ENCODE measurements at places on chromosomes 2 and 18.
A peak's percentile ranks its signal among the peaks of the same experiment; 100 is the strongest.

- DNase-seq = no peak
Measured at GRCh38 chr18:1047406-1047805, 142.7 kb downstream of the ADCYAP1 start.

DNA sequence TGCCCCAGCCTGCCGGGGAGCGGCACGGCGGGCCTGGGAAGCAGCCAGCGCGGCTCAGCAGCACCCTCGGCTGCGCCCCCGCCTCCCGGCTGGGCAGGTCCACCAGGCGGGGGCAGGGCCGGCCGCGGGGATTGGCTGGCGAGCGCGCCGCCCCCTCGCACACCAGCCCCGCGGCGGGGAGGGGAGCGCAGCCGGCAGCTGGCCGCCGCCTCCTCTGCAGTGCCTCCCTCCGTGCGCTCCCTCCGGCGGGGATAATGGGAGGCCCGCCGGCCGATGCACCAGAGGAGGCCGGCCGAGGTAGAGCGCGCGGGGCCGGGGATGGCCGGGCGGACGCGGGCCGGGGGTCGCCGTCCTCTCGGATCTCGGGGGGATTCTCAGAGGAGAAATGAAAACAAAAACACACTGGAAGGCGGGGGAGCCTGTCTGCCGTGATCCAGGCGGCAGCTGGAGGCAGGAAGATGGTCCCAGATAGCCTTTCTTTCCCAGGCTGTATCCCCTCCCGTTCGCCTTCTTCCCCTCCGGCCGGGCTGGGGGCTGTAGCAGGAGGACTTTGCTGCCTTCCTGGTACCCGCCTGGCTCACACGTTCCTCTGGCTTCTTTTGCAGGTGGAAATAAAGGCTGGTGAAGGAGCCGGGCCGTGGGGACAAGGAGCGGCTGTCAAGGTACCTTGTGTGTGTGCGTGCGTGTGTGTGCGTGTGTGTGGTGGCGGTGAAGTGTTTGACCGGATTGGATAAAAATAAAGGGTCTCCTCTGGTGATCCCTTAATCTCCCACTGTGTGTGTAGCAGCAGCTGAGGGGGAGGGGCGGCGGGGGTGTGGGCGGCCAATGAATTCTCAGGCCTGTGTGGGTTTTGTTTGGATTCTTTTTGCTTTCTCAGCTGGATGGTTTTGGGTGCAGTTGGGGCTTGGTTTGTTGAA lies 18.1 kb downstream of the TET3 start:
- DNase-seq = peak; percentile 97

DNA sequence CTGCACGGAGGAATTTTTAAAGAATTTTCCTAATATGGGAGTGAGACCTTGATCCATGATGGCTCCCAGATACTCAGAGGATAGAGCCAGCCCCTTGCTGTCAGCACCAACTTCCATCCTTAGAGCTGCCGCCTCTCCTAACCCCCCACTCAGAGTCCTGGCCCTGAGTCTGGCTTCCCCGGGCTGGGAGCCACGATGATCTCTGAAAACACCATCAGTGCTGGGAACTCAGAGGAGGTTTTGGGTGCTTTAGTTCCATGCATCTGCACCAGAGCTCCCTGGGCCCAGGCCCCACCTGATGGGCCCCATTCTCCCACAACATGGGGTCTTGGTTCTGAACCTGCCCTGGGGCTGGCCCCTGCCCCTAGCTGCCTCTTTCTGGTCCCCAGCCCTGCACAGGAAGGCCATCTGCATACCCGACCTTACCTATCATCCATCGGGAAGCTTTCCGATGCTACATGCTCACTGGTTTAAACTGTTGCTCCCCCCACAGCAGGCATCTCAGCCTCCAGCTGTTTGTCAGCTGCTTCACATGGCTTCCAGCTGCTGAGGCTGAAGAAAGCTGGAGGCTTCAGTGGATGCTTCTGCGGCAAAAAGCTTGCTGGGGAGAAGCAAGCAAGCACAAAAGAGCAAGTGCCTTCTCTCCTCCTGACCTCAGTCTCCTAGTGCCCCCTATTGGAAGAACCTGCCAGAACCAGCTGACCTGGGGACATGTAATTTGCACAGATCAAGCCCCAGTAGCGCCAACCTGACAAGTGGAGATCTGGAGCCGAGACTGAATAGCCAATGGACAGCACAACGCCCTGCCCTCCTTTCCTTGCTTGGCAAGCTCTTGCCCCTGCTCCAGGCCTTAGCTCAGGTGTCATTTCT lies 24.2 kb upstream of the RHOB start:
- peak; percentile 49 for DNase-seq

GRCh38 chr18:76380791-76381405 lies 114.1 kb downstream of the ZNF516 start:
- peak; percentile 90 for DNase-seq

GRCh38 chr2:143176606-143177005 lies 47.4 kb downstream of the ARHGAP15 start:
- DNase-seq = no peak

GRCh38 chr2:238425979-238426567 lies 654 bp upstream of the ASB1 start:
- peak; percentile 64 for DNase-seq

DNA sequence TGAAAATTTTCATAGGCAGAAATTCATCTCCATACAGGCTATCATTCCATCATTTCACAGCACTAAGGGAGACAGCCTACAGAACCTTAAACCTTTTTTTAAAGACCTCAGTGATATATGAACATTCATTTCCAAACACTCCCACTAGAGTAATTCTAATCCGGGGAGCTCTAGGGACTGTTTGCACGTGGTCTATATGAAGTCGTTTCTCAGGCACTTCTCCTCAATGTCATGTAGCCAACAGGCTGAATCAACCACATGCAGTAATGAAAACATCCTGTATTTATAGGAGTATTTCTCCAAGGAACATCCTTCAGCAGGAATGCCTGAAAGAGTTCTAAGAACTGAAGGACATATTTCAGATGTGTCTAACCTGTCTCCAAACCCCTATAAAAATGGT lies 97.3 kb upstream of the CREB1 start:
- DNase-seq = no peak

DNA sequence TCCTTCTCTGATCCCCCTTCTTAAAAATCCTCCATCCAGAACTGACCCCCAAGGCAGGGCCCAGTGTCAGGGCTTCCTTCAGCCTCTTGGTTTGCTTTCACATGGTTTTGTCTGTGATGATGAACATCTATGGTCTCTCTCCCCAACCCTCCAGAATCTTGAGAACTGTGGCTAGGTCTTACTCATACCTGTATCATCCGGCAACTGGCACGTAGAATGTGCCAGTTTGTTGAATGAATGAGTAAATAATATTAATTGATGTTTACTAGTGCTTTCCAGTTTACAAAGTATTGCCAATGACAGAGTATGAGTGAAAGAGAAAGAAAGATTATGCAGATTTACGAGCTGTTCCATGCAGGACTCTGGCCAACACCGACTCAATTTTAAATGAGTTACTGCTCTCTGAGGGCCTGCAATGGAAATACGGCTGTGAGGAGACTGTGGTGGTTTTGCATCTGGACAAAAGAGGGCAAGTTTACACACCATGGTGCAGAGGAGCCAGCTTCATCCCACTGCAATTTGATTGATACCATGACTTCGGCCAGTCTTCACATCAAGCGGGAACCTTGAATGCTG lies 29.9 kb upstream of the TRIB2 start:
- DNase-seq = no peak

GRCh38 chr18:67586101-67586500 lies 69.6 kb upstream of the DSEL start:
- DNase-seq = no peak

- DNase-seq = no peak
Measured at GRCh38 chr2:36413218-36413617, 57.6 kb downstream of the CRIM1 start.

DNA sequence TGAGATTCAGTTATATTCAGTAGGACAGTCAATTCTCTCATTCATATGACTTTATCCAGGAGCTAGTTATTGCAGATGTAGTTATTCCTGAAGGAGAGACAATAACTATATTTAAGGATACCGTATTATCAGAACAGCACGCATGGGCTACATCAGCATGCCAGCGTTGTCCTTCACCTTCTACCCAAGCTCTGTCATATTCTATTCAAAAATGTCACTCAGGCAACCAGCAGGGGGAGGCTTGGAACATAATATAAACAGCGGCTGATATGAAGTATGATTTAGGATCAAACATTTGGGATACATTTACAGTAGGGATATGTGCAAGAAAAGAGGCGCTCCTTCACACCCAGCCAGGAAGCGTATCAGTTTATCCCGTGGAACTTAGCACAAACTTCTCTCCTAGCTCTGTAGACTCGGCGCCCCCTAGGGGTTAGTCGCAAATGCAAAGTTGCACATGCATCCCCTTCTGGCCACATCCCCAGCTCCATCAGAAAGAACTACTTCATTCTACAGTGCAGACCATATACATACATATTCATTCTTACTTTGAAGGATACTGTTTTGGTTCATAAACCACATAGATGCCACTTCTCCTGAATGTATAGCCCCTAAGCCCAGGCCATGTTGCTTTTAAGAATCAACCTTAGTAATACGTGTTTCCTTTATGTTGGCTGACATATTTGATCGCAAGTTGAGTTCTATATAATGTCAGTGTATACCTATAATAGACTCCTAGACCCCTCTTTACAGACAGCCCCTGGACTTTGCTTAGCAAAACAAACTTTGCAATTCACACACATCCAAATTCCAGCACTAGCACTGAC lies 759.4 kb downstream of the ADCYAP1 start:
- DNase-seq = peak; percentile 47

GRCh38 chr2:62797107-62797506 lies 91.6 kb downstream of the EHBP1 start:
- DNase-seq = no peak

DNA sequence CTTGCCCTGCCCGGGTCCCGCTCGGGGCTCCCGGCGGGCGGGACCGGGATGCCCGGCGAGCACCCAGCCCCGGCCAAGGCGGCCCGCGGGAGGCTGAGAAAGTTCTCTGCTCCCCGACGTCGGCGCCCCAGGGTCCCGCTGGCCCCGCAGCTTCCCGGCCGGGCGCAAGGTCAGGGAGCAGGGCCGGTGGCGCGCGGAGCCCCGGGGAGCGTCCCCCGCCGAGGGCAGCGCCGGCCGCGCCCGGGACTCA lies 331 bp downstream of the SERPINE2 start:
- no peak for DNase-seq

GRCh38 chr2:161370981-161371380 lies 45.1 kb upstream of the TBR1 start:
- no peak for DNase-seq

DNA sequence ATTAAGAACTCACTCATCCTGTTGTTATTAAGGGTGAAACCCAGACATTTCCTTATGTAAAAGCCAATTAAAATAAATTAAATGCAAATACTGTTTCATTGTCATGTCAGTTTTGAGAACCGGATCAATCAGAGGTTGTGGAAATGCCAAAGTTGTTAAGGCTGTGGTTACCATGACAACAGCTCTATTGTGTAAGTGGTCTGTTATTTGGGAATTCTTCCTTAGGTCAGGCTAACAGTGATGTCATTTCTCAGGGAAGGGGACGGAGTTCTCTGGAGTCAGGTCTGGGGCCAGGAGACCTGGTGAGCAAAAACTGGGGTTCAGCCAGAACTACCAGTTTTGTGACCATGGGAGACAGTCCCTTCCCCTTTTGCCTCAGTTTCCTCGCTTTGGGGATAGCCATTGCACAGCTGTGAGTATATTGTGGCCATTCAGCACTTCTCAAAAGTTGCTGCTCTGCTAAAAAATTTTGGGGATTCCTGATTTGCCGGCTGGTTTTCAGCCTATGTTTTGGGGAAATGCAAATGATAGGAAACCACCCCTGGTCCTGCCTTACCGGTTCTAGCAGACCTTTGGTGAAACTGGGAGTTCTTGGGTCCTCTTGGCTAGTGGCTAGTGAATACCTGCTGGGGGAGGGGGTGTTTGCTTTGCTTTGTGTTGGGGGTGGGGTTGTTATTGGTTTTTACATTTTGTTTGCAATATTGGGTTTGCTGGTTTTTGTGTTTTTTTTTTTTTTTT lies 21.6 kb downstream of the HPCAL1 start:
- DNase-seq = peak; percentile 59

- DNase-seq = no peak
Measured at GRCh38 chr2:47271054-47272000, 116.2 kb upstream of the STPG4 start.

DNA sequence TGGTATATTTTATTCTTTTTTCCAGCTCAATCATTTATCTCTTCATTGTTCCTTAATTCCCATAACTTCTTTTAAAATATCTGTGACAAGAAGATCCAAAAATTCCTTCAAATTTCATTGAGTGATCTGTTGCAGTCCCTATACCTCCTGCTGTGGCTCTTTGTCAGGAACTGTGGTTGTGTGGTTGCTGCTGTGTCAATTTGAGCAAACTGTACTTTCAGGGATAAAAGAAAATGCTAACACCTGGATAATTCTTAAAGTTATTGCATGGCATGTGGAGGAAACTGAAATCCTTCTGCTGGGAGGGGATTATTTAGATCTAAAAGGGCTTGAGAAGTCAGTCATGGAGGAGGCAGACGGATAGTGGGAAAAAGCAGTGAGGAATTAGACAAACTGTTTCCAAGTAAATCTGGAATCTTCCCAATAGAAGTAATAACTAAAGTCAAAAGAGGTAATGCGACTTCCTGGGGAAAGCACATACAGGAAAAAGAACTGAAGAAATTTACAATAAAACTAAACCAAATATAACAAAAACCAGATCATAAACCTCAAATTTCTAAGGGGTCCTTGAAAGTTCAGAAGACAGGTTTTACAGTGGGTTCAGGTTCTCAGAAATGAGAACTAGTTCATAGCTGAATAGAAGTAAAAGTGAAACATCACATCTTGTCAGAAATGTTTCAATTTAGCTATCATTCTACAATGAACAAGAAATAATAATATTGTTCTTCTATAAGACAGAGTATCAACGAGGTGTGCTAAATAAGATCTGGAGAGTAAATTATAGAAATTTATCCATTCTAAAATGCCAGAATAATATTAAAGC lies 33.5 kb upstream of the CD226 start:
- no peak for DNase-seq

DNA sequence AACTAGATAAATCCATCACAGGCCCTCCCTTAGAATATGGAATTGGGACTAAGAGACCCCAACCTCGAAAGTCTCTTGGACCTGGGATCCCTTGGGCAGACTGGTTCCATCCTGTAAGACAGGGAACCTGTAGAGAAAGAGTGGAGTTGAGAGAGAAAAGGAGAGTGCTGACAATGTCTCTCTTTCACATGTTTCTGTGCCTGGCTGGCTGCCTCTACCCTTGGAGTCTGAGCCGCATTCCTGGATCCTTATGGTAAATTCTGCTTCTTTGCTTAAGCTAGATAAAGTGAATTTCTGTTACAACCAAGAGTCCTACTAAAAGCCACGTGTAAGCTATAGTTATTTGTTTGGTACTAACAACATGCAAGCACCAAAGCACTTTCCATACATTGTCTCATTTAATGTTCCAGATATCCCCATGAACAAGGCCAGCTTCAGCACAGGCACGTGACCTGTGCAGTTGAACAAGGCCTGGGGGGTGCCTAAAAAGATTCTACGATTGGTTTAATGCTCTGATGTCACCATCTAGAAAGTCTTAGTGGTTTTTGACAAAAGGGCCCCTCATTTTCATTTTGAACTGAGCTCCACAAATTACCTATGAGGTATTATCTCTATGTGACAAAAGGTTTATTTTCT lies 2.1 kb upstream of the PUM2 start:
- no peak for DNase-seq

- no peak for DNase-seq
Measured at GRCh38 chr2:202019689-202020450, 13.8 kb upstream of the FZD7 start.

GRCh38 chr2:28168376-28168775 lies 224.3 kb upstream of the FOSL2 start:
- DNase-seq = no peak

Data from iPS-NIHi11 (cell line).